Stimulated activated CD8-positive, alpha-beta memory T cell treated with anti-CD3 and anti-CD28 coated beads, Interleukin-7, amount 100 ng/mL, for 4 hours (primary cell): ENCODE measurements at places on chromosomes 6 and 20.

GRCh38 chr6:95629551-95629950 is 52.2 kb downstream of the MANEA start:
- no peak for DNase-seq

DNA sequence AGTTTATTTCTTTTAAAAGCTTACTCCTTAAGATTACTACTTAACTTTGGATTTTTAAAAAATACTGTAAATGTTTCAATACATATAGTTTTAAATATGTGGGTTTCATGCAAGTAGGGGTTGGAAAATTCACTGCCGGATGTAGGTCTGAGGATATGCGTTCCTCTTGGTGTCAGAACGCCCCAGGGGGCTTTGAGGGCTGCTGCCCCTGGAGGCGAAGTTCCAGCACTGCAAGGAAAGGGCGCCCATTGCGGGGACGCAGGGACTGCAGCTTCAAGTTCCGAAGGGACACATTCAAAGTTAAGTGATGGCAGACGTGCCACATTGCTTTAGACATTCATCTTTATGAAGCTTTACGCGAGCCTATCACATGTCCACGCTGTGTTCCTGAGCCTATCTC is 152.9 kb downstream of the SOD2 start:
- no peak for DNase-seq

GRCh38 chr6:223763-224162 is 68.5 kb upstream of the DUSP22 start:
- no peak for DNase-seq

DNA sequence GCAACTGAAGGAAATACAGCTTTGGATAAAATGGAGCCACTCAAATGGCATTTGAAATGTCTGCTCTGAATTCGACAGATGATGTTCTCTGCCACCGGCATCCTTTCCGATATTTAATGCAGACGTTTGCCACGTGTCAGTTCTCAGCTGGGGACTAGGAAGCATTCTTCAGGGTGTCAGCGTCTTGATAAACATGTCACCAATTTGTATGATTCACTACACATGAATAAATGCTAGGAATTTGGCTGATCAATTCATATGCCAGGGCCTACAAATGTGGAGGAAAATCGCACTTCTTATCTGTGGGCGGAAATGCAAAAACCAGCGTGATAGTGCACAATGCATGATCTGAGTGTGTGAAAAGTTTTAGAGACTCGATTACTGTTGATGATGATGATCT is 169.5 kb downstream of the SLC24A3 start:
- no peak for DNase-seq

GRCh38 chr20:63697357-63697867 is 960 bp downstream of the TNFRSF6B start:
- no peak for DNase-seq

DNA sequence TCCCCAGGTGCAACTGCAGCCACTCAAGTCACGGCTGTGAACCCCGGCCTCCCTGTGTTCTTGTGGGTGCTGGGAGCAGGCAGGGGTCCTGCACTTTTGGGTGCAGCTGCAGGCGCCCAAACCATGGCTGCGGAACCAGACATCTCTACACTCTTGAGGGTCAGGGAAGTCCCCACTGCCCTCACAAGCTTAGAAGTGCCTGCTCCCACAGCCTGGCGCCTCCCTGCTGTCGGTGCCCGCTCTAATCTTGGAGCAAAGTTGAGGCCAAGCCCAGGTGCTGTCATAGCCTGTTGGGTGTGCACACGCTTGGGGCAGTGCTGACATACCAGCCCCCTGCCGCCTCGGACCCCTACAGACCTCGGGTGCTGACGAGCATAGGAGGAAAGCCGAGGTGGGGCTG is 6.2 kb downstream of the DEFB132 start:
- DNase-seq, result no peak

GRCh38 chr6:108798670-108799353 is 49.4 kb upstream of the ARMC2 start:
- DNase-seq, result peak; percentile 35

- DNase-seq, result no peak
Observed at GRCh38 chr20:15627501-15627903, 945.7 kb downstream of the KIF16B start.

GRCh38 chr6:78947529-78947928 is 80.2 kb downstream of the IRAK1BP1 start:
- no peak for DNase-seq

- DNase-seq, result no peak
Observed at GRCh38 chr6:21333715-21334114, 259.8 kb upstream of the SOX4 start.
